ENCODE measurements at places on chromosomes 2 and 18.

DNA sequence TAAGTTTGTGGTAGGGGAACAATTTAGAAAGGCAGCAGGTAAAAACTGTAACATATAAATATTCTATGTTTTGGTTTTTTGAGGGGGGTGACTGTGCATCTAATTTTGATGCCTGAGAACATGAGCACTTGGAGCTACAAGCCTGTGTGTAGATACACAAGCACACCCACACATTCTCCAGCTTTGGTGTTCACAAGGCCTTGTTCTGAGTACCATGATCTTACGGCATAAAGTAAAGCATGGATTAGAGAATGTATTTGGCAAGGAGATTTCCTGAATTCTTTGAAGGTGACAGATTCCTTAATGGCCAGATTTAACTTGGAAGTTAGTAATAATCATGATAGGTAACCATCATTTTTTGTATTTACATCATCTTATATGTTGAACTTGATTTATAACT lies 42.7 kb downstream of the MAP3K20 start:
- no peak for DNase-seq

GRCh38 chr2:10427618-10427949 lies 20.5 kb downstream of the ODC1 start:
- DNase-seq = no peak

DNA sequence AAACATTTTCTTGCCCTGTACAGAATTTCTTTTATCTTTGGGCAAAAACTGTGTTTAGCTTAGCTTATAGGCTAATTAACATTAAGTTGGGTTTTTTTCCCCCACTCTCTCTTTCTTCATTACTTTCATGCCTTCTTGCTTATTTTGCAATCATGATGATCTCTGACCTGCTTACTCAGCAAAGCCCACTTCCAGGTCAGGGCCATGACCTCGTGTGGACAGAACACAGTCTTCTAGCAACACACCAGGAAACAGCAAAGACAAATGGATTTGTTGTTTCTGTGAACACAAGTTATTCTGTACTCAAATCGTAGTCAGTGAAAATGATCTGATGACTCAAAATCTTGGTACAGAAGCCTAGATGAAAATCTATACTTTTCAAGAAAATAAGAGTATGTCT lies 60.7 kb downstream of the SPATS2L start:
- no peak for DNase-seq

DNA sequence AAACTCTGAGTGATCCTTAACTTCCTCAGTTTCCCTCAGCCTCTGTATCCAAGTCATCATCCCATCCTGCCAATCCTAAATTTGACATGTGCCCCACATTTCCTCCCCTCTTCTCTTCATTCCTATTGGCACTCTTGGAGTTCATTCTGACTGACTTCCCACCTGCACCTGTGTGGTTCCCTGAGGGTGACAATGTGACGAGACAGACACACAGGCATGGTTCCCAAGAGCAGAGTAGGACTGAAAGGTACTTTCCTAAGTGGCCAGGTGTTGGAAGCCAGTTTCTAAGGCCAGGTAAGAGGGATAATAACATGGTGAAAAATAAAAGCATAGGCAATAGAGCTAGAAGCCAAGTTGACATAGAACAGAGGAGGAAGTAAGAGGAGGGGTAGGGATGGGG lies 24.2 kb upstream of the REG3G start:
- no peak for DNase-seq

DNA sequence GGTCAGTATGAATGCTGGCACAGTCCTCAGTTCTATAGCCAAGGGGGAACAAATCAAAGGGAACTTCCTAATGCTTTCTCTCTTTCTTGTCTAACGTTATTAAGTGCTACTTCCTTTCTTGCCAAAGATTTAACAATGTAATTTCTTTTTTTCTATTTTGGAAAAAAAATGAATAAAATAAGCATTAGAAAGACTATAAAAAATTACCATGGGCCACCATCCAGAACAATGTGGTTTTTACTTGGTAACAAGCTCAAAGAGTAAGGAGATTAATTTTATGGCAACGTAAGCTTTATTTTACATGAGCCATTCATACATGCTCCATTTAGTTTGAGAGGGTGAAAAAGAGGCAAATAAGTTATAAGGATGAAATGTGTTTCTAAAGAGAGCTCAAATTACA lies 40.1 kb downstream of the SERPINE2 start:
- DNase-seq = no peak

DNA sequence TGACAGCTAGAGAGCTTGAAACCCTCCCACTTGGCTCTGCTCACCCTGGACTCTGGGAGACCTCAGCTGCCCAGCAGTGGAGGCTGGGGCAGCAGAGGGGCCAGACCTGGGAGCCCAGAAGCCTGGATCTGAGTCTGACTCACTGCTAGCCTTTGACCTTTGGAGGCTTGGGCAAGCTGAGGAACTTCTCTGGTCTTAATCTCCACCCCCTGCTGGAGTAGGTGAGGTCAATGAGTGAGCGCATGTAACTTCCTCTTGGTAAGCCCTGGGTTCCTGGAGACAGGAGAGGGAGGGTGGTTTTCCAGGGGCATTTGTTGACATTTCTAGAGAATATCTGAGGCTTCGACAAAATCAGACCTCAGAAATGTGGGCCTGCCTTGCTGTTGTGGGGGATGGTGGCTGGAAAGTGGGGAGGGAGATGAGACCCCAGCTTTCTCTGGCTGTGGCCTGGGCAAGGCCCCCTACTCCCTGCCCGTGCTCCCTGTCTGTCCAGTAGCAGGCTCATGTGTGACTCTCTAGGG lies 73.0 kb upstream of the YWHAQ start:
- DNase-seq = no peak

GRCh38 chr18:48766026-48766425 lies 184.7 kb downstream of the SMAD7 start:
- DNase-seq = no peak

DNA sequence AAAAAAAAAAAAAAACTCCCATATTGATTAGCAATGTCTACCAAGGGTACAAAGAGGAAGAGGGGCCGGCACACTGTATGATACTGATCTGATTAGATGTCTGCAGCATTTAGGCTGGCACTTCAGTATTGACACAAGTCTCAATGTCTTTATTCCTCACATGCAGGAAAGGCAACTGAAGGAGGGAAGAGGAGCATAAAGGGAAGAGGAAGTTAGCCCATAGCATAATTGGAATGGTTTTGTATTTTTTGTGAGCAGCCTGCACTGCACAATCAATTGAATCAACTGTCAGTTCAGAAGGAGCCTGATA lies 79.0 kb downstream of the DNER start:
- no peak for DNase-seq

- DNase-seq = no peak
These were observed 404.8 kb downstream of the TXNL1 start for GRCh38 chr18:56233595-56233994.

GRCh38 chr18:32425466-32425865 lies 45.2 kb downstream of the GAREM1 start:
- DNase-seq = no peak

- no peak for DNase-seq
These were observed 292.5 kb upstream of the SALL3 start for GRCh38 chr18:78686976-78687685.

DNA sequence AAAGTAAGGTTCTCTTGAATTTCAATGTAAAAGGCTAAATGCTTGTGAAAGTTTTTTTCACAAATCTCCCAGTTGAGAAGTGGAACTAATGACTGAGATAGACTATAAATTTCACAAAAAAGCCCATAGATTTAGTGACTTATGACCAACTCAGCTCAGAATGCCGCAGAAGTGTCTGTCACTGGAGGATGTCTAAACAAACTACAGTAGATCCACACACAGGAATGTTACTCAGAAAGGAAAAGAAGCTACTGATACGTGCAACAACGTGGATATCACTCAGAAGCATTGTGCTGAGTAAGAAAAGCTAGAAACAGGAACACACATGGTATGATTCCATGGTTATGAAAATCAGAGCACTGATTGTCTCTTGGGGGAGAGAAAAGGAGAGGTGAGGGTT lies 151.9 kb downstream of the DOCK10 start:
- no peak for DNase-seq

DNA sequence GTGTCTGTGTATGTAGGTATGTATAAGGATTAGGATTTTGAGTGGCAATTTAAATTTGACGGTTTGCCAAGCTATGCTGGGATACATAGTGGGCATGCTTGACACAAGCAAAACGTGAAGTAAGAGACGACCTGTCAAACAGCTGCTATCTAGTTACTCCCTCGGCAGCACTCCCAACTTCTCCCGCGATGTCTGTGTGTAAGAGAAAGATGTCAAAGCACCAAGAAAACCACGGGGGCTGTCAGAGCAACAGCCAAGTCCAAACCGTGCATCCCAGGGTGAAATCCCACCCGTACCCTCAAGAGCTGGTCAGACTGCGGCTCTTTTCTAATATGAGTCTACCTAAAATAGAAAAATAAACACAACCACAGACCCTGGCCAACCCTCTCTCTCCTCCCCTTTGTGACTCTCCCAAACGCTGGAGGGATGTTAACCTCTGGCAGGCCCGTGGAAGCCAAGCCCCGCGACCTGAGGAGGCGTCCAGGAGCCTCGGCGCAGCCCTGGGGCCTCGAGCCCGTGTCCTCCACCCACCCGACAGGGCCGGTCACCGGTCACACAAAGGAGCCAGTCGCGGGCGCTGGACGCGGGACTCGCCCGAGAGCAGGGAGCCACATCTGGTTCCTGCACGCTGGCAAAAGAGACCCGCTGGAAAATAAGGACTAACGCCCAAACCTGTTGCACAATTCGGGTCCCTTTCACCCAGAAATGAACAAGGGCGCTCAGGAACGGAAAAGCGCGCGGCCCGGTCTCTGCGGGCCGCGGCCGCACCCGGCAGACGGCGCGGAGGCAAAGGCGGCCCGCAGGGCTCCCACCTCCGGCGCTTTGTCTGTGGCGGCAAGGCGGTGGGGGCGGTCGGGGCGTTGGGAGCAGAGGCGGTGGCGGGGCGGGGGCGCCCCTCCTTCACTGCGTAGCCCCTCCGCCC lies 925 bp downstream of the SESTD1 start:
- peak; percentile 44 for DNase-seq

GRCh38 chr18:12751891-12752290 lies 49.0 kb downstream of the PSMG2 start:
- DNase-seq = no peak

DNA sequence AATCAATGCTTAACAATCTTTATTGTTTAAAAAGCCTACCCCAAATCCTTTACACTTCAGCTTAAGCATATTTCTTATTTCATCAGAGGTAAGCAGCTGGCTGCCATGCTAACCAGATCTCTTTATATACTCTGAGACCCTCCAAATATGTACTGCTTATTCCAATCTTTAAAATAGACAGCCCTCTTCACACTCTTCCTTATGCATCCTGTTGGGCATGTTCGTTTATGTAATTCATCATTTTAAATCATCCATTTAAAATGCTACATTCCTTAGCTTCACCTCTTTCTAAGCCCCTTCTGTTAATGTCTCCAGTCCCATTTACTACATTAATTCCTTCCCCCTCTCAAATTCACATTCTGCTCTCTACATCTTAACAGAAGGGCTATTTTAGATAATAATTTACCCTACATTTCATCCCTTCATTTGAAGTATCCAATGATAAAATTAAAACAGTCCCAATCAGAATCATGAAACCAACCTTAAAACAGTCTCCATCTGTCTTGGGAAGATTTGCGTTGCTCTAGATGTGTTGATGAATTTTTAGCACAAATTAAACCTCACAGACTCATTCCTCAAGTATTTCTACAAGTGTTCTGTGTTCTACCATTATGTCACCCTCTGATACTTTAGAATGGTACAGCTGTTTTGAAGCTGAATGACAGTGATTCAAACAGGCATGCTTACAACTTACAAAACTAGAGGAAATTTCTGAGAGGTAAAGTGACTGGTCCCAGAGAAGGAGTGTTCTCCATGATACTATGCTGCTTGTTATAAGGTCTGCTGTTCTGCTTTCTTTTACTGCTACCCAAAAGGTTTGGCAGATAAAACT lies 59.1 kb downstream of the ZNF385B start:
- DNase-seq = no peak

- DNase-seq = no peak
These were observed 106.2 kb downstream of the BCL2 start for GRCh38 chr18:63213331-63213900.

GRCh38 chr2:231360401-231360800 lies 35.1 kb upstream of the B3GNT7 start:
- DNase-seq = peak; percentile 80

DNA sequence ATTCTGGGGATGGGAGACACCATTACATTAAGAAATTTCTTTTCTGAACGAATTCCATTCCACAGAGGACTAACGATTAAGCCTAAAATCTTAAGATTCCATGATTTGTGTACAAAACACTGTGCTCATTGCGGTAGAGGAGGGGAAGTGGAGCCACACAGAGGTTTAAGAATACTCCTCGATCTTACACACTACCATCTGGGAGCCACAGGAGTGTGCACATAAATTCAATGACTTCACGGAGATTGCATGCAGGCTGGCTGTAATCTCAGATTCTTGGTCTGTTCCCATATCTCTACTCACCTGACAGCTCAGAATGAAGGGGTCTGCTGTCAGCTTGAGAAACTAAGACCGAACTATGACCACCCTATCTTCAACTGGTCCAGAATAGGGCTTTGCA lies 762 bp downstream of the VPS4B start:
- DNase-seq = no peak

DNA sequence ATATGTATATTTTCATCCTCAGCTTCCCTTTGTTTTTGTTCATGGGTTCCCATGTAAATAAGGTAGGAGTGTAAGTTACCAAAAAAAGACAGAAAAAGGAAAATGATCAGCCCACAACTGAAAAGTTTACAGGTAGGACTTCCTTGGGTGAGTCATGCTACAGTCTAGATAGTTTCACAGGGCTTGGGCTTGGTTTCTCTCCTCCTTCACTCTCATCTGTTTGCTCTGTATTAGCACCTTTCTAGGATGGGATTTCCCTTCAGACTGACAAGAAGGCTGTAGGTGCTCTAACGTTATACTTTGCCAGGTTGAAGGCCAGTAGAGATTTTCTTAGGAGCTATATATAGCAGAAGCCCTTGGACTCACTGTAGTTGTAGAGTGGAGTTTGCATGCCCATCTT lies 57.9 kb downstream of the FAM171B start:
- no peak for DNase-seq

GRCh38 chr2:164802095-164802707 lies 39.4 kb downstream of the COBLL1 start:
- DNase-seq = no peak

- peak; percentile 48 for DNase-seq
These were observed 17.4 kb downstream of the CDH7 start for GRCh38 chr18:65768120-65768778.

DNA sequence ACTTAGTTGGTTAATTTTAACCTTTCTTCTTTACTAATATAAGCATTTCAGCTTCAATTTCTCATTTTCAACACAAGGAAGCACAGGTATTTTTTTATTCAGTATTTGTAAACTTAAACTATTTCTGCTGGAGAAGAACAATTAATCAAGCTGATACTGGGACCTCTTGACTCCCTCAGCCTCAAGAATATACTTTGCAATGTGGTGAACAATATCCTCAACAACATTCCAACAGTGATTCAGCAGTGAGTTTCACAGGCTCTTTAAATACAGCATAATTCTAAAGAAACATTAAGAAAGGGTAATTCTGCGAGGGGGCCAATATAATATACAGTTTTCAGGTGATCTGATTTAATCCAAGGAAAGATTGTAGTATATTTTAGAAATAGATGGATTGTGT lies 10.0 kb downstream of the RAPGEF4 start:
- DNase-seq = no peak
